ENCODE measurements at places on chromosomes 5 and 9.

- no peak for DNase-seq
Measured at GRCh38 chr5:54081415-54081814, 229.0 kb downstream of the ARL15 start.

GRCh38 chr9:36092509-36093215 is 43.9 kb upstream of the GLIPR2 start:
- no peak for DNase-seq

DNA sequence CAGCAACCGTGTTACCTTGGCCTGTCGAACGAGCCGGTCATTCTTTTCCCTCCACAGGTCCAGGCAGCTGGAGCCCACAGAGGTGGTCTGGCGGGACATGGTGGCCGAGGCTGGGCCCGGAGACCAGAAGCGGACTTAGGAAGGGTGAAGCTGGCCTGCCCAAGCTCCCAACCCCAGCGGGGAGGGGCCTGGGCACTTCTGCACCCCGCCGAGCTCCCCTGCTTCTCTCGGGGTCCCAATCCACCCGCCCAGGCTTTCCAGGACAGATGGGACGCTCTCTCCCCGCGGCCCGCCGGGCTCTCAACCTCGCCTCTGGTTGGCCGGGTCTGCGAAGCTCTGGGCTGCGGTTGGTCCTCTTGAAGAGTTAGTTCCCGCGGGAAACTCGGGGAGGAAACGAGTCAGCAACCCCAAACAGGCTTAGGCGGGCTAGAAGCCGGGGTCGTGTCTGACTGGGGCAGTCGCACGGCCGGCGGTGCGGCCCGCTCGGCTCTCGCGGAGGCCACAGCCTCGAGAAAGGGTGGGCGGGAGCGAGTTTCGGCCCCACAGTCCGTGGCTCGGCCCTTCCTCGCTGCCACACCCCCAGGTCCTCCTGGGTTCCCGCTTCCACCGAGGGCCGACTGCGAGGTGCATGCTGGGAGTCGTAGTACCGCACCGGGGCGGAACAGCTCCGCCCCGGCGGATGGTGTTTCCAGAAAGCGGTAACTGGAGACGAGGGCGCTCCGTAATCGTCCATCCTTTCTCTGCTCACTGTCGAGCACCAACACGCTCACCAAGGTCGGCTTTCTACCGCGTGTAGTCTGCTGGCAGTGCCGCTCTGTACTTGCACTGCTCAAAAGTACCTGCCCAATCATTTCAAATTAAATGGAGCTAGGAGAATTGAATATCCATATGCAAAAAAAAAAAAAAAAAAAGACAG is at the start of gene FANCG:
TSS of gene FANCG (minus strand) at position 517 of the 916 bp plus-strand sequence. CDS start at position 99, 418 bp downstream.
- DNase-seq, result peak; percentile 95

GRCh38 chr5:2206293-2207108 is 323.8 kb upstream of the IRX4 start:
- no peak for DNase-seq

DNA sequence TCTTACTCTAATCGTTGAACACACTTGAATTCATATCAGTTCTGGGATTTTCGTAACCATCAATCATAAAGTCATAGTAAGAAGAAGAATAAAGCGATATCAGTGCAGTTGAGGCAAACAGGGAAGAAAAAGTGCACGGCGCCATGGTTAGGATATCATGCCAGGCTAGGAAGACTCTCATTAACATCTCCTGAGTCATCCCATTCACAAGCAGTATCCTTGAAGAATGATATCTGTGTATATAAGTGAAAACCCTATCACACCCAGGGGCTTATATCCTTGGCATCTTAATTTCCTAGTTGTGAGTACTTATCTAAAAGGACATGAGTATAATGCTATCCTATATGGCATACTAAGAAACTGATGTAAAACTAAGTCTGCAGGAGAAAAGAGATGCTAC is 38.6 kb downstream of the NFIB start:
- no peak for DNase-seq

GRCh38 chr9:690517-691111 is 150.9 kb upstream of the DMRT1 start:
- DNase-seq, result no peak

- DNase-seq, result no peak
Measured at GRCh38 chr9:80320916-80321315, 749.2 kb downstream of the TLE4 start.

DNA sequence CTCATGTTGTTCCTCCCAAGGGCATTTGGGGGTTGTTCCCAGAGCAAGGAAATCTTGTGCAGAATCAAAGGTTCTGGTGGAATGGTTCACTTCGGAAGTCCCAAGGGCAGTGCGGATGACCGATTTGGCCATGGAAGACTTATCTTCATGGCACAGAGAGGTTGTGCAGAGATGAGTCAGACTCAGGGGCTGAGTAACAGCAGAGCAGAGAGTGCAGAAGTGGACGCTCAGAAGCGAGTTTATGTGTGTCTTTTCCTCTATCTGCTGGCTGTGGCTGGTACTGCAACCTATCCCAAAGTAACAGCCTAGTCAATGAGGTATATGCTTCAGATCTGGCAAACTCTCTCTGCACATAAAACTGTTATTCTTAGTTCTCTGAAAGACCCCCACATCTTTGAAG is 118.1 kb downstream of the DPYSL3 start:
- no peak for DNase-seq

DNA sequence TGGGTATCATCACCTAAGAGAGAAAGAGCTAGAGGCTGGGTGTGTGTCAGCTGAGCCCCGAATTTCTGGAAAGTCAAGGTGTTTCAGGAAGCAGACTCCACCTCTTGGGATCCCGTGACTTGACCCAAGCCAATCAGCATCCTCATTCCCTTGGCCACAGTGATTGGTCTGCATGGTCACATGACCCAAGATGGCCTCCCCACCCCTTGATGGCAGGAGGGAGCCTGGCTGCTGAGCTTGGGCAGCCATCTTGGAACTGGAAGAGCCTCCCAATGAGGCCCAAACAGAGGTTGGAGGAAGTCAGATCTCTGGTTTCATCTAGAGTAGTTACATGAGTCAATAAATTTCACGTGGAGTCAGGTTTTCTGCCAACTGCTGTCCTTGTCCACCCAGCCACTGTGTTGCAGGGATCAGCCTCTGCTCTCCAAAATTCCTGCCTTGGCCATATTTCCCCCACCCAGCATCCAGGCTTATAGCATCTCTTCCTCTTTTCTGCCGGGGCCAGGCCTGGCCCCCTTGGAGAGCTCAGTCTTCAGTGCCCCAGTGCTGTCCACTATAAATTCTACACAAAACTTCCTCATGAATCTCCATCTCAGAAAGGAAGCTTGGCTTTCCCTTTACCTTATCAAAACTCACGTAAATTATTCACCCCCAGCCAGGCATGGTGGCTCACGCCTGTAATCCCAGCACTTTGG is 17.2 kb upstream of the SUSD3 start:
- no peak for DNase-seq

DNA sequence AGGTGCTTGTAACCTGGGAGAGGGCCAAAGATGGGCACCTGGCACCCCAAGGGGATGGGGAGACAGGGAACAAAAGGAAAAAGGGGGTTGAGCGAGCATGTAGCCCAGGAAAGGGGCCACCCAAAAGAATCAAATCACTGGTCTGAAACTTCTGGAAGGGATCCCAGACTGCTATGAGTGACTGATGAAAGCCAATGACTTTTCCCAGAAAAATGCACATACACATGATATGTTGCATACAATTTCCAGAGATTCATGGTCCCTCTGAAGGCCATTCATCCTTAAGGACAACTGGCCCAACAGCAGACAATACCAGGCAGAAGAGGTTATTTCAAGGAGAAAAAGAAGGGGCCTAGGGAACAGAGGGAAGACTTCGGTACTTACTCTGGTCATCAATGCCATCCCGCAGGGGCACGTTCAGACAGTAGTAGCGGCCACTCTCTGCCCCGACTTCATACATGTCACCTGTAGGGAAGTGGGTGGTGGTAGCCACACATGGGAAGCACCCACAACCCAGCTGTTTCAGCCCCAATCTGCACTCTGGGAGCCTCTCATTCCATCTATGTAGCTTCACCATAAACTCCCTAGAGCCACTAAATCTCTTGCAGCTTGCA is 8.4 kb downstream of the HDAC3 start:
- DNase-seq, result no peak

DNA sequence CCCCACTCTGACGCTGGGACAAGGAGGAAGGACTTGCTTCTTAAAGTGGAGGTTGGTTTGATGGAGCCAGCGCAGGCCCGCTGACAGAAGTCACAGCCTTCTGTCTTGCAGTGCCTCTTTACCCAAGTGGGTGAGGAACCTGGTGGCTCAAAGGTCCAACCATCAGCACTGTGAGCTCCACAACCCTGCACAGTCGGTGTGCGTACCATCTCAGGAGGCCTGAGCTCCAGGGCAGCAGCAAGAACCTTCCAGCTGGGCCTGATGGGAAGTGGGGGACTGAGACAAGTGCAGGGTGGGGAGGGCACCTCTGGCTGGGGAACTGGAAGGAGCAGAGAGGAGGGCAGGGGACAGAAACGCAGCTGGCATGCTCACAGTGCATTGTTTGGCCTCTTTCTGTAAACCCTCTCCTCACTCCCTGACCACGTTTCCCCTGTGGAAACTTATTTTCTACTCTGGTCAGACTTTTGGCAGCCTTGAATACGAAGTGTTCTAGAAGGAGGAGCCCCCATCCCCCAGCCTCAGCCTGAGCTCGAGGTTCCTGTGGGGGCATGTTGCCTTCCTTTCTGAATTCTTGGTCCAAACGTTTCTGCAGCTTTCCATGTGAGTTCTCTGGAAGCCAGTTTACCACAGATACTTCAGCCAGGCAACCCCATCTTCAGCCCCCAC is 178.5 kb upstream of the PITX1 start:
- no peak for DNase-seq

DNA sequence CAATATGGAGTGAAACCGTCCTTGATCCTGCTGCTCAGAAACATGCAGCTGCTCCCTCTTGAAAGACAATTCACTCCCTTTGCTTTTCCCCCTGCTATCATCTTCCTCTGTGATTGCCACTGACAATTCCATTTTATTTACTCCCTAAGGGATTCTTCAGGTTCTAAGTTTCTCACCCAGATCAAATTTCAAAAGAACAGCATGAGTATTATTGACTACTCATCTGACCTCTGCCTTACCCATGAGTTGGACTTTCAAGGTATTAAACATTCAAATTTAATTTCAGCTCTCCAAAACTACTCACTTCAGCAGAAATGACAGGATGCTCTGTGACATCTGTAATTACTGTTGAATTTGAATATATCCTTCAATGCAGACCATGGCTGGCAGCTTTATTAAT is 236.5 kb upstream of the HAPLN1 start:
- DNase-seq, result no peak

DNA sequence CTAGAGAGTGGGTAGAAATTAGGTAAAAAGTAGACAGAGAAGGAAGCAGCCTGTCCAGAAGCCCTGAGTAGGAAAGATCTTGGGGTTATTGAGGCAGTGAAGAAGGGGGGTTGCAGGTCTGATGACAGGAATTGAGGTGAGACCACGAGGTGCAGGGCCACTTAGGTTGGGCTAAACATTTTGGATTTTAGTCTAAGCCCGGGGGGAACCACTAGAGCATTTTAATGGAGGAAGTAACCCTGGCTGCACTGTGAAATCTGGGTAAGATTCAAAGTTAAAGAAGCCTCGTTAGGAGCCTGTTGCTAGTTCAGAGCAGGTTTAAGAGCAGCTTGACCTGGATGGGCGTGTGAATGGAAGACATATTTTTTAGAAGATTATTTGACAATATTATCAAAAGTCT is 38.3 kb downstream of the MAP3K1 start:
- DNase-seq, result no peak

DNA sequence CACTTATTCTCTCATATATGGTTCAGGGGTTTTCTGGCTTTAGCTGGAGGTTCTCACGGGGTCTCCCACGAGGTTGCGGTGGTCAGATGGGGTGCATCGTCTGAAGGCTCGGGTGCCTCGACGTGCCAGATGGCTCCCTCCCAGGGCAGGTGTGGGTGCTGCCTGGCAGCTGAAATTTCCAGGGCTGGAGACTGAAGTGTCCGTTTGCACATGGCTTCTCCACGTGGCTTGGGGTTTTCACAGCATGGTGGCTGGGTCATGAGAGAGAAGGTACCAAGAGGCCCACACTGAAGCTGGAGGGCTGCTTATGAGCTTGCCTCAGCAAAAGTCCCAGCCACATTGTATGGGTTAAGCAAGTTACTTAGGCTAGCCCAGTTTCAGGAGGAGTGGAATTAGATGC is 218.6 kb downstream of the AGTPBP1 start:
- no peak for DNase-seq

- no peak for DNase-seq
Measured at GRCh38 chr9:89779405-89780203, 174.8 kb downstream of the GADD45G start.

GRCh38 chr9:36389590-36389989 is 10.5 kb downstream of the RNF38 start:
- DNase-seq, result no peak

DNA sequence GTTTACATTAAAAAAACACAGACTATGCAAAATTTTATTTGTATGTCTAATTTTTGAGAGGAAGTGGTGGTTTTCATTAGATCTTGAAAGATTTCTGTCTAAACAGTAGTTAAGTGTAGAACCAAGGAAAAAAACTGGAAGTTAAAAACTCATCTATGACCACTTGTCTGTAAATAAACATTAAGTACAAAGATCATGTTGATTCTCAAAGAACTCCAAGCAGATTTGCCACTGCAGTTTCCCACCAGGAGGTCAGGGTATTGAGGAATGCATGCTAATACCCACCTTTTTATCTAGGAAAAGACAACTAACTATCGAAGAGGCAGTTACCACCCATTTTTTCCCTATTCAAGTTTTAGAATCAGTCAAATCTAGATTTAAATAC is 1.9 kb downstream of the STOM start:
- DNase-seq, result no peak

GRCh38 chr5:97157689-97158088 is 15.3 kb upstream of the LIX1 start:
- DNase-seq, result no peak

DNA sequence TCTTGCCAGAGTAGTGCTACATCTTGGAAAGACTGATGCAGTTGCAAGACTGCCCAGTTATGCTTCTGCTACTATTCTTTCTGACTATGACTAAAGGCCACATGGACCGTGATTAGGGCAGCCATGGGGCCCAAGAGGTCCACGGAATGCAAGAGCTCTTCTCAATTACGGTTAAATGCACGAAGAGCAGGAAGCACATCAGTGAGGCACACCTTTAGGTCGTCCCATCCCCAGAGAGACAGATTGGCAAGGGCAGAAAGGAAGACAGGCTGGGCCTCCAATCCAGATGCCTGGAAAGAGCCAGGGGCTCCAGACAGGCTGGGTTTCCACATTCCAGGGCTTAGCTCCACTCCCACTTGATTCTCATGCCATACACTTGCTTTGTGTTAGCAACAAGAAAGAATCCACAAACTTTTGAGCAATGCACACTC is 132.3 kb upstream of the SLIT3 start:
- no peak for DNase-seq

GRCh38 chr5:55897905-55898304 is 46.7 kb downstream of the IL31RA start:
- no peak for DNase-seq

GRCh38 chr9:69578026-69578425 is 94.1 kb downstream of the APBA1 start:
- DNase-seq, result no peak
